Activated CD8-positive, alpha-beta memory T cell treated with anti-CD3 and anti-CD28 coated beads, Interleukin-2, amount 10 ng/mL, durations not matched to agents 7 days and 5 days (primary cell): ENCODE measurements at places on chromosomes 12 and 14. TPM values are rescaled to one million over a fixed set of nuclear protein-coding genes. Genes with fewer than 3 reads are reported as not detected.
A peak's percentile ranks its signal among the peaks of the same experiment; 100 is the strongest.

Gene CMA1
- total RNA-seq, result not detected

Gene EXOC3L4
- total RNA-seq, result not detected

Gene NELL2
- total RNA-seq, result 76.9 TPM

Gene ADCY6
- total RNA-seq, result 0.42 TPM

Gene KRT72
- total RNA-seq, result not detected

Gene PTHLH
- total RNA-seq, result 0.35 TPM

Gene AICDA
- not detected for total RNA-seq

Gene PRB4
- total RNA-seq, result not detected

Gene KITLG
- total RNA-seq, result 0.14 TPM

Gene ZFYVE21
- total RNA-seq, result 17.4 TPM

Gene MSI1
- not detected for total RNA-seq

Gene MAP1LC3B2
- total RNA-seq, result 0.54 TPM

GRCh38 chr12:61896436-61896835, 363.8 kb upstream of the USP15 start:
- DNase-seq, result no peak

GRCh38 chr12:98743362-98743953, 98.4 kb downstream of the APAF1 start:
- DNase-seq, result peak; percentile 78

DNA sequence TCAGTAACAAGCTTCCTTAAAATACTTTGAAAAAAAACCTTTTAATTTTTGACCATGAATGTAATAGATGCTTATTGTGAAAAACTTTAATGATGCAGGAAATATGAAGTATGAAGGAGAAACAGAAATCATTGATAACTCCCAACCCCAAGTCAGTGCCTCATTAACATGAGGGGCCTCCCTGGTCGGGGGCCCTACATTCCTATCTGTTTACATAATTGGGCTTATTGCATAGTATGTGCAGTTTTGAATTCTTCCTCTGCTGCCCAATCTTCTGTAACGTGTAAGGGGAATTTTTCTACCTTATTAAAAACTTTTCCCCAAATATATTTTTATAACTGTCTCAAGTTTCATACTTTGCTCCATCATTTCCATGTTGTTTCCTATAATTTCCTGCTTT, 63.0 kb downstream of the SLC25A47 start:
- no peak for DNase-seq

DNA sequence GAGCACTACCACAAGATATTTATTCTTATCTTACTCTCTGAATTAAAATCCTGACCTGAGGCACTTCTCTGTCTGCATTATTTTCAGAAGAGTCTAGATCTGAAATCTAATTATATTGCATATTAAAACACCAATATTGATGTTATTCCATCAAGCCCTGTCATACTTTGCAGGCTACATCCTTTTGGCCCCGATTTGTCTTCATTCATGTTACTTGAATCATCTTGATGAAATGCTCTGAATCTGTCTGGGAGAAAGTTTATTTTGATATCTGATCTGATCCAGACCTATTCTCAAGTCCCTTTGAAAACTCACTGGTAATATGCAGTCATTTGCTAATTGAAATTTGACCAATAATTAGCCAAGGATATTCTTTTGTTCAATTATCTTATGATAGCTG, 79.9 kb downstream of the BBS10 start:
- DNase-seq, result no peak

DNA sequence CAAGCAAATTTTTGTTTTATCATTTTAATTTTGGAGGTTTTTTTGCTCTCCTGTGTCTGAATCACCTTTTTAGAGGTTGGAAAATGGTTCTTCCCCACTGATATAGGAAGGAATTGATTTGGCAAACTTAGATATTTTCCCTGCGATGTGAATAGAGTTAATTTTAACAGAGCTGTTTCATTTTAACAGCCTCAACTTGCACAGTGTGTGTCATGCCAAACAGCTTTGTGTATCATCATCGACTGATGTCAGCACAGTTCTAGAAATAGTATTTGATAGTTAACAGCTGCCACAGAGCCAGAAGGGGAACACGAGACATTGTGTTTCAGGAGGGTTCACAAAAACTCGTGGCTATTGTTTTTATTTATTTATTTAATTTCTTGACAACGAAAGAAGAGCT, 243.1 kb upstream of the FOXN3 start:
- no peak for DNase-seq

DNA sequence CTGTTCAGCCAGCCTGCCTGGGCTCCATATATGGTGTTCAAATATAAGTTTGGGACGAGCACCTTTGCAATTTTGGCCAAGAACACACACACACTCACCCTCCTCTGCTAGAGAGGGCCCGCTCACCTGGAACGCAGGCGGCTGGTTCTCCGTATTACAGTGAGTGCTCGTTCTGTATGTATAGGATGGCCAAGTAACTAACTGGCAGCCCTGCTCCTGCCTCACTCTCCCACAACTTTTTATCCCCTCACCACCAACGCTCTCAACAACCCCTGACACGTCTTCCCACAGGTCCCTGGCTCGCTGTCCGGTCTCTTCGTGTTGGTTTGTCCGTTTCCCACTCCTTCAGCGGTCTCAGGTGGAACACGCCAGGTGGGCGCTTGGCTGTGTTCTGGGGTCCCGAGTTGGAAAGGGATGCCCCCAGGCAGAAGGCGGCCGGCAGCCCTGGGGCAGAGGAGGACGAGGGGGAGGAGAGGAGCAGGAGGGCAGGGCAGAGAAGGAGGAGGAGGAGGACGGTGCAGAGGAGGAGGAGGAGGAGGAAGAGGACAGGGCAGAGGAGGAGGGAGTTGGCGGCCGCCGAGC, 398 bp upstream of the MSRB3 start:
- no peak for DNase-seq

GRCh38 chr12:58588770-58589169, 331.5 kb downstream of the LRIG3 start:
- no peak for DNase-seq

GRCh38 chr12:113397497-113398197, 6.0 kb downstream of the SDS start:
- DNase-seq, result no peak

DNA sequence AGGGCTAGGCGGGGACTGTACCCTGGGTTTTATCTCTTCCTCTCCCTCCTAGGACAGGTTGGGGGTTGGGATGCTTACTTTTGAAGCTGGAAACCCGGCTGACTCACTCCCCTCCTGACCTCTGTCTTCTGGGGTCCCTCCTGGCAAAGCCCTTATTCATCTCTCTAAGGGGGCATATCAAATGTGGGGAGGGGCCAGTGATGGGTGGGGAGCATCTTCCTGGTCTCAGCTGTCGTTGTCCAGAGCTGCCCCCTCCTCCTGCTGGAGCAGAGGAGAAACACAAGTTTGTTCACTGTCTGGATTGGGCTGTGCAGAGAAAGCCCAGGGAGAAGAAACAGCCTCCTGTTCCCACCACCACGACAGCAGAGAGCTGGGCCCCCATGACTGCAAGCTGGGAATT, 85.8 kb downstream of the TNFAIP2 start:
- DNase-seq, result no peak

GRCh38 chr12:52846356-52846970, 2.3 kb downstream of the KRT78 start:
- no peak for DNase-seq

- DNase-seq, result no peak
Measured at GRCh38 chr12:103540319-103540718, 44.6 kb upstream of the C12orf42 start.

GRCh38 chr12:57058454-57058853, 8.5 kb upstream of the MYO1A start:
- no peak for DNase-seq

DNA sequence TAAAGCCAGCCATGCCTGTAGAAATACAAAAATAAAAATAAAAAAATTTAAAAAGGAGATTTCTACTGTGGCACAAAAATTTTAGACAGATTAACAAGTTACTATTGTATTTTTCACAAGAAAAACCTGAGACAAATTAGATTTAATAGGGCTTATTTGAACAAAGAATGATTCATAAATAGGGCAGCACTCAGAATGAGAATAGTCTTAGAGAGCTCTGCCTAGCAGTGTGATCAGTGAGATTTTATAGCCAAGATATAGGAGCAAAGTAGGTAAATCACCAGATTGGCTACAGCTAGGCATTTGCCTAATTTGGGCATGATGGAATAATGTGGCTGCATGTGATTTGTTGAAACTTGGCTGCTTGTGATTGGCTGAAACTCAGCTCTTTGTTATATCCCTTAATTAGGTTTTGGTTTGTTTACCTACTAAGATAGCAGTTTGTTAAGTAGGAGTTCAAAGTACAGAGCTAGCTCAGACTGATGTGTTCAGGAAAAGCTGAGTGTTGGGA, 279.7 kb upstream of the TMTC1 start:
- DNase-seq, result no peak

GRCh38 chr12:124599074-124599999, 31.9 kb upstream of the NCOR2 start:
- peak; percentile 51 for DNase-seq

DNA sequence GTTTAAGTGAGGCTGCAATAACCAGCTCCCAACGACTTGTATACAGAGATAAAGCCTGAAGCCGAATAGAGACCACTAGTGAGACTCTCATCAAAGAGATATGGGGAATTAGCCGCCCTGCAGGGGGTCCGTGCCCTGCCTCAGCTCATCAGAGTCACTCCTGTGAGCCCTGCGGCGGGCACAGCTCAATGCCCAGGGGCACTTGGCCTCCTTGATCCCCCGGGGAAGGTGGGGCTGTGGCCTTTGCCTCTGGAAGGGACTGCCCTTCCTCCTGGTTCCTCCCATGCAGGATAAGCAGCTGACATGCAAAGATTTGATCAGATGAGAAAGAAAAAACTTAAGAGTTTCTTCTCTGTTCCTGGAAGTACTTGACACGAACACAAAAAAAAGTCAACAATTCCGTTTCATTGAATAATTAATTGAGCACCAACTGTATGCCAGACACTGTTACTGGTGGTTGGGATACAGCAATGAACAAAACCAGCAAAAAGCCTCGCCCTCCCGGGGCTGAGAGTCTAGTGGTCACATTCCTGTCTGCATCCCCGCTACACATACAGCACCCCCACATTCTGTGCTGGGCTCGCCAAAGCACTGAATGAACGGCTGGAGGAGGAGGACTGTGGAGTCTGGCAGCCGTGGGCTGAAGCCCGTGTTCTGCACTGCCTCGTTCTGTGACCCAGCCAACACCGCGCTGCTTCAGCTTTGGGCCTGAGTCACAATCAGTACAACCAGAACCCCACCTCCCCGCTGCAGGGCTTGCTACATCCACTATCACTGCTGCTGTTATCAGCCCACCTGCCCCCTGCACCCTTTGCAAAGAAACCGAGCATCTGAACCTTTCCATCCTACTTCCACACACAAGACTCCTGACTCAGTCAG, 10.3 kb downstream of the TTC7B start:
- no peak for DNase-seq

GRCh38 chr14:58747181-58747580, 109.4 kb downstream of the DACT1 start:
- no peak for DNase-seq

- no peak for DNase-seq
Measured at GRCh38 chr14:88552876-88553275, 1.9 kb downstream of the PTPN21 start.

- DNase-seq, result no peak
Measured at GRCh38 chr12:109304485-109304884, 4.6 kb downstream of the FOXN4 start.

- DNase-seq, result no peak
Measured at GRCh38 chr12:93460003-93460402, 7.3 kb upstream of the MRPL42 start.

DNA sequence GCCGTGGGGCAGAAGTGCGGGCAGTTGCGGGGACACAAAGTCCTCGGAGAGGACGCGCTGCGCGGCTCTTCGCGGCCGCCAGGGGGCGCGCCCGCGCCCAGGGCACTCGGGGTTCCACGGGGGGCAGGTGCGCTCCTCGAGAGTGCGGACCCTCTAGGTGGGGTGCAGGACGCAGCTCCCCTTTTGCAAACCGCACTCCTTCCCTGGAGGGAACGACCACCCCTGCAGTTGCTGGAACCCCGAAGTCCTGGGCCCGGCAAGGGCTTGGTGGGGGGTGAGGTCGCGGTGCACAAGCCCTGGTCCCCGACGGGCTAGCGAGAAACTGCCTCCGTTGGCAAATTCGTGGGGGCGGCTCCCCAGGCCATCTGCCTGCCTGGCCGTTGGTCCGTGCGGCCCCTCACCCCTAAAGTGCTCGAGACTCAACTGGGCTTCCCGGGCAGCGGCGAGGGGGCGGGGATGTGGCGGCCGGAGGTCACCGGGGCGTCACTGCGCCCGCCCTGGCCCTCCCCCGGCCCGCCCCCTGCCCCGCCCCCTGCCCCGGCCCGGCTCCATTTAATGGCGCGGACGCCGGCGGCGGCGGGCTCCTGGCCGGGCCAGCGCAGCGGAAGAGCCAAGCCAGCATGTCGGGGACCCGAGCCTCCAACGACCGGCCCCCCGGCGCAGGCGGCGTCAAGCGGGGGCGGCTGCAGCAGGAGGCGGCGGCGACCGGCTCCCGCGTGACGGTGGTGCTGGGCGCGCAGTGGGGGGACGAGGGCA, at the start of gene ADSS1:
ADSS1 (plus strand) TSS at position 579 of the 756 bp plus-strand sequence; CDS start at position 621, 42 bp downstream.
- peak; percentile 69 for DNase-seq
